ENCODE measurements at places on chromosomes 2 and 18.

DNA sequence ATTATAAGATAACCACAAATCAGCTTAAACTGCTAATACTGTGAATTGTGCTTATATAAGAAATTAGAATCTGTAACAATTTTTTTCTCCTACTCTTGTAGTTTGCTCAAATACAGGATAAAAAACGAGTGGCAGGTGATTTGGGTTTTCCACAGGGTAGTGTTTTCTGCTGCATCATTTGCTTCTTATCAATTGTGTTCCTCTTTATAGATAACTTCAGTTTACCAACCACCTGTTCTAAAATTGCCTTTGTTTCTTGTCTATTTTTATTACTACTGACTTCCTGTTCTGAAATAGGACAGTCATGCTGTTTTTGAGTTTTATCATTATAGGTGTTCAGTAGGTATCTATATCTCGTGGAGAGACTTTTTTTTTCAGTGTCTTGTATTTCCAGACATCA, 56.9 kb downstream of the MFSD6 start:
- no peak for DNase-seq

- DNase-seq: no peak
These were observed 129.2 kb downstream of the IKZF2 start for GRCh38 chr2:213021971-213022899.

- no peak for DNase-seq
These were observed 233.1 kb upstream of the RAB12 start for GRCh38 chr18:8376113-8376512.

DNA sequence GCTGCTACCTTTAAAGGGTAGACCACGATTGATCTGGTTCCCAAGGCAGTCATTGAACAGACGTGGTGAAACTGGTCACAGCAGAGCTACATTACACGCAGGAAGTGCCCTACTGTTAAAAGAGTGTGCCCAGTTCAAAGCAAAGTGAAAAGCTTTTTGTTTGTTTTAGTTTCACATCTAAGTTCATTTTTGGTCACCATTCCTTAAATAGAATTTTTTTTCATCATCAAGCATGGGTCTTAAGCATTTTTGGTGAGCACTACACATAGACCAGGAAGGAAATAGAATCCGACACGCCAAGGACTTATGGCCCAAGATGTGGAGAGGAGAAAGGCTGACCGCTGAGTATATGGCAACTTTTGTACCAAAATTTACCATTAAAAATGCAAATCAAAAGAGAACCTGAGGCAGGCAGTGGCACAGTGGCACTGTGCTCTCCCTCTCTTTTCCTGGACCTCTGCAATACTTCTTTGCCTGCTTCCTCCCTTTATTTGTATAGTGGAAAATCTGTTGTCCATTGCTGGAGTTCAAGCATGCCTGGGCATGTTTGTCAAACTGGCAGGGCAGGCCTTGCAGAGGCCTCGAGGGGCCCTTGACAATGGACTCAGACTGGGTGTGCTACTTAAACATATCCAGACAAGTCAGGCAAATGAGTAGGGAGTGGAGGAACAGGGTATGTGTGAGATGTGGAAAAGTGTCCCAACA, 42.6 kb upstream of the HNRNPA3 start:
- DNase-seq: no peak

DNA sequence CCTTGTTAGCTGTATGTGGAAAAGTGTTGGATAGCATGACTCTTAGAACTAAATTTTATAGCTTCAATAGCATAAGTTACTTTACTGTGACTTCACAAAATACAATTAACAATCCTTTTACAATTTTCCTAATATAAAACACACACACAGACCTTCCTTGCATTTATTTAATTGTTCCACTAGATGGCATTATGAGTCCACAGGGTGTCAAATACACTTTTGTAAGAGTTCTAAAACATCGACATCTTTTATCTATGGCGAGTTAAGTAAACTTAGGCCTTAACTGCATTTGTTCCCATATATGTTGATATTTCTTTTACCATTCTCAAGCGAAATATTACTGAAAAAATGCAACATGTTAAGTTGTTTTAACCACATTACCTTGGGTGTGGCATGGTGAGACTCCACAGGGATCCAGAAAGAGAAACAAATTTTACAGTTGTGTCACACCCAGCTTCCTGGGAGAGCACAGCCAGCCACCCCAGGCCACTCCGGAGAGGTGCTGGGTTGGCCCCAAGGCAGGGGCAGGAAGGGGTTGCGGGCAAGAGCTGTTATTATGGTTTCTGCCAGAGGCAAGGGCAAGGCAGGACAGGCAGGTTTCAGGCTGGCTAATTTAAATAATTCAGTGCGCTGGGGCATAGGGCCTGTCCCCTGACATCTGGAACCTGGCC, 312.4 kb upstream of the MC4R start:
- DNase-seq: no peak

DNA sequence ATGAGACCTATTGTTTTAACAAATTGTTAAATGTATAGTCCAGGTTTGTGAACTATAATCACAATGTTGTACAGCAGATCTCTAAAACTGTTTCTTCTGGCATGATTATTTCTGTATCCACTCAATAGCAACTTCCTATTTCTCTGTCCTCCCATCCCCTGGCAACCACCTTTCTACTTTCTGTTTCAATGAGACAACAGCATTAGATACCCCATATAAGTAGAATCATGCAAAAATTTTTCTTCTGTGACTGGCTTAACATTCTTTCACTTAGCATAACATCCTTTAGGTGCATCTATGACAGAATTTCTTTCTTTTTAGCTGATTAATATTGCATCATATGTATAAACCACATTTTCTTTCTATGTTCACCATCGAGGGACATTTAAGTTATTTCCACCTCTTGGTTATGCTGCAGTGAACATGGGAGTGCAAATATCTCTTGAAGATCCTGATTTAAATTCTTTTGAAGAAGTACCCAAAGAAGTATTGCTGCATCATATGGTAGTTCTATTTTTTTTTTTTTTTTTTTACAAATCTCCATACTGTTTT, 713.5 kb downstream of the LRP1B start:
- no peak for DNase-seq

- DNase-seq: no peak
These were observed 261.7 kb upstream of the SLC14A2 start for GRCh38 chr18:45353530-45353929.

DNA sequence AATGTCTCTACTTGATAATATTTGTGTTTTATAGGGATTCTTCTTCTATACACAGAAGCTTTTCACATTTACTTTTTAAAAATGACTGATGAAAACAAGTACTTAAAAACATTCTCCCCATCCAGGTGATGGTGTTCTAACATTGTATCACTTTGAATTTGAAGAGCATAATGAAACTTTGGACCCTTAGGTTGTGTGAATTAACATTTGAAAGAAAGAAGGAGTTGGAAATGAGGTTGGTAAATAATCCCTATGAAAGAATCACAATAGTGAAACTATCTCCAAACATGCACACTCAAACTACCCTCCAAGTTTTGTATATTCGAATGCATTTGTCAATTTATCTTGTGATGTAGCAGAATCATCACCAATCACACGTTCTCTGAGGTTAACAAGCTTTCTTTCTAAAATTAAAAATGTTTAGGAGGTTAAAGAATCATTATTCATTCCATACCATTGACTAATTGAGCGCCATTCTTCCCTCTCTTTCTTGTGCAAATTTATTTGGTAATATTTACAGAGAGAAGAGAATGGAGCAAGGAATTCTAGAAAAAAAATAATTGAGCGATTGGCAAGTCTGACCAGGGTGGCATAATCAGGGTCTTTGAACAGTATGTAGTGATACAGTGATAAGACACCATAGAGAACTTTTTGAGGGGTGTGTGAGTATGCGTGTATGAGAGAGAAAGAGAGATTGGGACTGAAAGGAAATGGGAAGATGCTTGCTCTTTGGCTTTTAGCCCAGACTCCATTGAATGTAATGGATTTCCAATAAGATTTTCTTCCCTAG, 260.0 kb upstream of the NRXN1 start:
- no peak for DNase-seq

DNA sequence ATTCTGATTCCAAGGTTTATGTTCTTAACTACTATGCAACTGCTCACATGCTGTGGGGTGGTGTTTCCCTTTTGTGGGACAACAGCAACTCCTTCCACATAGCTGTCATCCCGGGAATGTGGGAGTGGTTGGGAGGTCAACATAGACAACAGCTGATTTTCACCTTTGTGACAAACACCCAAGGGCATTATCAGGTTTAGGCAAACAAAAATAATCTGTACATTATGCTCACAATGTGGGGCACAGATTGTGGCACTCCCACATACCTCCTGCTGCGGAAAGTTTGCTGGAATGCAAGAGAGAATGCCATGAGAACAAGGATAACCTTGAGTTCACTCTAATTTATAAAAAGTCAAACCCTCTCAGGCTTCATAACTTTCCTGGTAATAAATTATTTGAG, 582.6 kb downstream of the CNTNAP5 start:
- no peak for DNase-seq

DNA sequence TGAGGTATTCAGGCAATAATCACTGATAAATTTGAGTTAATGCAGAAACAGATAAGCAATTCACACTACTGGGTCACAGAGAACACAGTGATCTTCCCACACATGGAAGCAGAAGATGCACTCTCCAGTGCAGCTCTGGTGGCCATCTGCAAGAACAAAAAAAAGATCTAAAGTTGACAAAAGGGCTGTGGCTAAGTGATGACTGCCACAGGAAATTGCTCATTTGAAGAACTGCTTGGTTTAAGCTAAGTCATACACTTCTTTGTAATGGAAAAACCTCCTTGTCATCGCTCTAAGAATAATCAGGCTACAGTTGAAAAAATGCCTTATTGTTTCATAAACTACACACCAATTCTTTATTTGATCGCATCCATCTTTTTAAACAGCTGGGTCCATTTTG, 115.1 kb downstream of the DTNB start:
- peak; percentile 76 for DNase-seq

- DNase-seq: no peak
These were observed 81.7 kb upstream of the CTAGE1 start for GRCh38 chr18:22499421-22499820.

DNA sequence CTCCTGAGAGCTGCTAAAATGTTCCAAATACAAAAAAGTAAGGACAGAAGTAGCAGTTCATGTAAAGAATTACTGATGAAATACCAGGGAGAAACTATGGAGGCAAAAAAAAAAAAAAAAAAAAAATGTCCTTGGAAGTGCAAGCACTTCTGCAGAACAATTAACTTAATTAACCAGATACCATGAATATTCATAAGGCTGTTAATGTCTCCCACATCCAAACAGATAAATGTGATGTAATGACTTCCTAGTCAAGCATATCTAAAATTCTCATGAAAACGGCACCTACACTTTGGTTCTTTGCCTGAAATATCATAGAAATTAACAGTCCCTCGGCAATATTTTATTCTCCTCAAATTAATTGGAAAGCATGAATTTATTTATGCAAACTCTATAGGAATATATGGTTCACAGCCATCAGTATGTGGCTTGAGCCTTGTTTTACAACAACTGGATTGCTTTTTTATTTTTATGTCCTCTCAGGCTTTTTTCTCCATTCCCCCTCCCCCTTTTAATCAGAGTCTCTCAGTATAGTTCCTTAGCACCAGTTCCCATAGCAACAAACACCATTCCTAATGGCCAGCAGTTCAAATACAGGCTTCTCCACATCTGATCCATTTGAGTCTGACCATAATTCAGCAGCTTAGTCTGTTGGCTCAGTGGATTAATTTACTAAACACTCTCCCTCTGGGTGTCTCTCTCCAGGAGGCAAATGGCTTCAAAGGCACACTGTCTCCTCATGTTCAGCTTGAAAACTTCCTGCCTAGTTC, 97.1 kb downstream of the ITGA4 start:
- DNase-seq: no peak

DNA sequence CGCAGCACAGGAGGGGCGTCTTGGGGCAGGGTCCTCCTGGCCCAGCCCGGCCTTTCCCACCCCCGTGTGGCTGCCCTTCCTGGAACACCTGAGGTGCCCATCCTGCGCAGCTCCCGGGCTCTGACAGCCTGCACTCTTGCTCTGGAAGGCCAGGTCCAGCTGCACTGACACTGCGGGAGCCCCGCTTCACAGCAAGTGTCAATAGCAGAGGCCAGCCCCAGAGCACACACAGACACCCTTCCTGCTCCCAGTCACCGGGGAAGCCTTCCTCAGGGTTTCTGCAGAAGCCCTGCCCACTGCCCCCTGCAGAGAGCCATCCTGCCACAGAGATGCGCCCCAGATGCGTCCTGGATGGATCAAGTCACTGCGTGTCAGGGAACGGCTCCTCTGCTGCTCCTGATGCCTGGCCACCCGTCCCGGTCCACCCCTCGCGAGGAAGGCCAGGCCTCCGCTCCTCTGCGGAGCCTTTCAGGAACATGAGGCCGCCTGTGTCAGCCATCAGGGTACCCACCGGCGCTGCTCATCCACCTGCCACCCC, 519.2 kb upstream of the MYT1L start:
- DNase-seq: no peak

DNA sequence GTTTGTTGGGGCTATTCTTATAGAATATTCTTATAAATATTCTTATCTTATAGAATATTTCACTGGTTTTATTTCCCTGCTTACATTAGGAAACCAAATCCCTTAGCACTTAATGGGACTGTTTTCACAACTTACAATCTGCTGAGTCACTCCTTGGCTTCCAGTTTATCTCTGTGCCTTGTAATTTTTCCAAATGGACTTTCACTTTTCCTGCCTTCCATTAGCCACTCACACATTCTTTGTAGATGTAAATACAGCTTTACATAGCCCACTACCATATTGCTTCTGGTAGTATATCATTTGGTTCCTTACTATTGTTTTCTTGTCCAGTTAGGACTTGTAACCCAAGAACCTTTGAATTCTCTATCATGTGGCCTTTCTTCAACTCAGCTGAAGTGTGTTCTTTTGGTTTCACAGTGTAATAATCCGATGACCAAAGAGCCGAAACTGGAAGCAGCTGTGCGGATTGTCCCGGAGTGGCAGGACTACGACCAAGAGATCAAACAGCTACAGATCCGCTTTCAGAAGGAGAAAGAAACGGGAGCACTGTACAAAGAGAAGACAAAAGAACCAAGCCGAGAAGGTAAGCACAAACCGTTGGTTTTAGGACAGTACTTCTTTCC, 96.1 kb downstream of the UGGT1 start:
- no peak for DNase-seq

- no peak for DNase-seq
These were observed 76.2 kb downstream of the STK39 start for GRCh38 chr2:168171059-168171762.

DNA sequence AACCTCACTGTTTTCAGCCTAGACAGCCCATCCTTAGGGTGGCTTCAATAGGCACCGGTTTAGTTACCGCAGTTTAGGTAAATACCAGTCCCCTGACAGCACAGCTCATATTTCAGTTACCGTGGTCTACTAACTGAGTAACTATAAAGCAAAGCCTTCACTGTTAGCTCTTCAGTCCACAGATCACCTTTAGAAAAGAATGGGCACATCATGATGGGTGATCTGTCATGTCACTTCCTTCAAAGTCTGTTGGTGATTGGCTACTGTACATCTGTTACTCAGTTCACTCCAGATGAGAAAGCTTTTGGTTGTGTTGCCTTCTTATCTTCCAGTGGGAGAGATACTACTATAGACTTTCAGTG, 21.0 kb downstream of the SLC20A1 start:
- no peak for DNase-seq

DNA sequence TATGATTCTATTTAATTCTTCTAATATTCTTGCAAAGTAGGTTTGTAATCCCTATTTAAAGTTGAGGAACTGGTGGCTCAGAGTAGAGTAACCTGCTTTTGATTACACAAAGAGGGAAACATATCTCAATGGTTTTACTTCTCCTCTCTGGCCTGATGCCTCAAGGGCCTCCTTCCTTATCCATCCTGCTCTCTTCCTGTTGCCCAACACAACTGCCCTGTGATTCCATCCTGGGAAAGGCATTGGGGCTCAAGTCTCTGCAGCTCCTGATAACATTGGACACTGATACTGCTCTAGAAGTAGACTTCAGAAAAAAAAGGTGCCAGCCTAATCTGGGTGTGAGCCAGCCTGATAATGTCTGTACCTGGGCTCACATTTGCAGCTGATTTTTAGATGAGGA, 75.8 kb downstream of the RDH14 start:
- no peak for DNase-seq
